D721Med (cell line): ENCODE measurements at places on chromosomes 2 and 18.

- no peak for DNase-seq
Measured at GRCh38 chr2:188892636-188893035, 81.5 kb upstream of the COL3A1 start.

GRCh38 chr18:63523660-63524059, 18.5 kb upstream of the SERPINB12 start:
- no peak for DNase-seq

- no peak for DNase-seq
Measured at GRCh38 chr2:195434346-195434745, 222.7 kb upstream of the SLC39A10 start.

GRCh38 chr2:171921970-171922229, 361 bp upstream of the HAT1 start:
- no peak for DNase-seq

DNA sequence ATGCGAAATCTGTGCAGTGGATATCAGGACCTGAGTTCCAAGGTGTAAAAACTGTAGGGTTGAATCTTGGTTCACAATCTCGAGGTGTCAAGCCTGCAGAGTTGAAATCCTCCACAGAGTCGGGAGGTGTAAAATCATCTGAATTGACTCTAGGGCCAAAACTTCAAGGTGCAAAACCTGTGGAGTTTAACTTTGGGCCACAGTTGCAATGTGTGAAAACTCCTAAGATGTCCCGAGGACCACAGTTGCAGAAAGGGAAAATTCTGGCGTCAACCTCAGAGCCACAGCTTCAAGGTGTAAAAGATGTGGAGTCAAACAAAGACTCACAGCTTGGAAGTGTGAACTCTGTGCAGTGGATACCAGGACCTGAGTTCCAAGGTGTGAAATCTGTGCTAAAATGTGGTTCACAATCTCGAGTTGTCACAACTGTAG, 9.8 kb upstream of the ZNF512 start:
- DNase-seq: no peak

- DNase-seq: no peak
Measured at GRCh38 chr2:31227110-31227509, 6.8 kb upstream of the EHD3 start.

DNA sequence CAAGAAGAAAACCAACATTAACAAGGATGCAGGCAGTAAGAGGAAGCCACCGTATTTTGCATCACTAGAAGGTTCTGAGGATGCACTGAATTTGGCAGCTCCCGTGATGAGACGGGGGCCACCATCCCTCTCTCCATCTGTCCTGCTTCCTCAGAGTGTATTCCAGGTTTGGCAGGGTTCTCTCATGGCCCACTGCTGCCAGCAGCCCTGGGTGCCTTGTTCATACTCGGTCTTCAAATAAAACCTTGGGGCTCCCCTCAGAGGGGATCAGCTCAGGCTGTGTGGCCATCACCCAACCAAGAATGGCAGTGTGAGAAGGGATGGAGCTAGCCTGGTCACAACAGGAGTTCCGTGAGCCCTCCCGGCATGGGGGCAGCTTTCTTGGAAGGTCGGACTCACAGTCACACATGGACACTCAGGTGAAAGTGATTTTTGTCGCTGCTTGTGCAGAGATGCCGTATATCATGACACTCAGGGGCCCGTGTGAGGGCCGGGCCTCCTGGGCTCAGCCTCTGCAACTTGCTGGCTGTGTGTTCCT, 12.8 kb upstream of the MBP start:
- no peak for DNase-seq

DNA sequence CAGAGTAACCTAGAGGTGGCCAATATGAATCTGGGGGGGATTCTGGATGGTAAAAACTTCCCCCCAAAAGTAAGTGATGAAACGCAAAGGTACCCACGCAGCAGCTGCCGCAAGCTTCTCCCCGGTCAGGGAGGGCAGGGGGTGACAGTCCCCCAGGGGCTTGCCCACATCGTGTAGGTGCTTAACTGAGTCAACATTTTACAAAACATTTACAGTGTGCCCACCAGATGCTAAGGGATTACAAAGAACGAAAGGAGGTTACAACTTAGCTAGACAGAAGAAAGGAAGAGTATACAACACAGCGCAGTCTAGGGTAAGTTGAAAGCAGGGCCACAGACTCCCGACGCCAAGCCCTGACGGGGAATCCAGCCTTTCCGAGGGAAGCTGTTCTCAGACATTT, 45.6 kb downstream of the LPIN2 start:
- DNase-seq: no peak
